Upper lobe of left lung (tissue), 6 donors: ENCODE measurements at places on chromosomes 6 and 20.

DNA sequence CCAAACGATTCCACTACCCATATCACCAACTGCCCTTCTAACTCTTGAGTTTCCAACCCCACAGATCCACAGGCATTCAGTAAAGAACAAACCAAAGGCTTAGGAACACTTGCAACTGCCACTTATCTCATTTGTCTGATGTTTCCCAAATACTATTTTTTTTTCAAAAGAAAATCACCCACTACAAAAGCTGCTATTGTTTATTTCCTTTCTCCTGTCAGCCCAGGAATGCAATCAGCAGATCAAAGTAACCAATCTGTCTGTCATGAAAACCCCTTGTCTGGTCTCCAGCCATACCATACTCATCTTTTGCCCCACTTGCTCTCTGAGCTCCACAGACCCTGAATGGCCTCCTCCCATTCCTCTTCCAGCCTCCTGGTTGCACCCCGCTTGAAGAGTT lies 8.8 kb upstream of the CST8 start:
- DNase-seq = no peak

GRCh38 chr6:30344868-30345671 lies at the start of gene RPP21:
Gene RPP21, plus strand, starts transcription at chr6:30345156. Its CDS starts 16 bp downstream, at chr6:30345172.
- peak; percentile 97 for DNase-seq

DNA sequence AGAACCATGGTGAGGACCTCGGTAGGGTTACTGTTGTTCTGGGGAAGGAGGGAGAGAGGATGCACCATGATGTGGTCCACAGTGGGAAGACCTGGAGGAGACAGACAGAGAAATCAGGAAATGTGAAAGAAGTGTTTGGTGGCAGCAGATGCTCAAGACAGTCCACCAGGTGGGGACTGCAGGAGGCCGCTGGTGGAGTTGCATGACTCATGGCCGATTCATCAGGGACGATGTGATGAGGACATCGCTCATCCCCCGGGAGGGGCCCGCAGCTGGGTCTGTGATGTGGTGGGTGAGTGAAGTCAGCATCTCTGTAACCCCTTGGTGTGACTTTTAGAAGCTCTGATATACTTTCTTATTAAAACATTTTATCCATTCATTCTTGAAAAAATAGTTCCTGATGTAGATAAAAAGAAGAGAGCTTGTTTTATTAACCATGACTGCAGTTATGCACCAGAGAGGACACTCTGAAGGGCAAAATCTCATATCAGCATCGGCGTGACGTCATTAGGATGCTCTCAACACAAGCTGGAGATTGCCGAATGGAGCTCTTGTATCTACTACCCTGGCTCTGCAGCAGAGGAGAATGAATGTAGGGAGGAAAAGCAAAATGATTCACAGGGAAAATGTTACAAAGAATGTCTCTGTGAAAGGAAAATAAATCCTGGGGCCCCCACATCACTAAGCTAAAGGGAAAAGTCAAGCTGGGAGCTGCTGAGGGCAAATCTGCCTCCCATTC lies 71.2 kb downstream of the RAMACL start:
- DNase-seq = no peak

DNA sequence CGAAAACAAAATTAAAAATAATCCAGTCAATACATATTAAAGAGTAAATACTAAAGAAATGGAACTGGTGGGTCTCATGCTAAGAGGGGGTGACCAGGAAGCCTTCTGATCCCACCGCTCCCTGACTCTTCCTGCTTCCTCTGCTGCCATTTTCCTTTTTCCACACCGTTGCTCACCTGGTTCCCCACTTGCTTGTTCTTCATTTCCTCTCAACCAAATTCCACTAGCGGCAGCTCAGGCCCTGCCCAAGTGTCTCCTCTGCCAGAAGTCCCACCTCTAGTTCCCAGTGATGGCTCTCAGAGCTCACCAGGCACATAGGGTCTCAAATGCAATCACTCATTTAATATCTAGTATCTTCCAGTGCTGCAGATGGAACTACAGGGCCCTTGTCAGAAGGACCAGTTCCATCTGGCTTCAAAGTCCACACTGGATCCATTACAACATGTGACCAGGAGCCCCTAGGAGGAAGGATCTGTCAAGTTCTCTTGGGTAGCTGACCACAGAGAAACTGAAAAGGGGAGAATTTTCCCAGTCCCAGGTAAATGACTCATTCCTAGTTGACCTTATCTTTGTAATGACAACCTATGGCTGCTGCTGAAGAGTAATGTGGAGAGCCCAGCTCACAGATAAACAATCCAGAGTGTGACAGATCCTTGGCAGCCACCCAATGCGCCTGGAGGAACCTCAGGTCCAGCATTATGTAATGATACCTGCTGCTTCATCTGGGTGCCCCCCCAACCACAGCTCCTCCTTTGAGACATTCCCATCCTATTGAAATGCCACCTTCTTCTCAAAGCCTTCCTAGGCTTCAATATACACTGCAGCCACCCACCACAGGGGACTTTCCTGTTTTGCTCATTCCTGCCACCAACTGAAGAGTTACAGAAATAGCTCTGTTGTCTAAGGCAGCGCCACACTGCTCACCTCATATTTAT lies 38.2 kb downstream of the ELMO2 start:
- DNase-seq = no peak

DNA sequence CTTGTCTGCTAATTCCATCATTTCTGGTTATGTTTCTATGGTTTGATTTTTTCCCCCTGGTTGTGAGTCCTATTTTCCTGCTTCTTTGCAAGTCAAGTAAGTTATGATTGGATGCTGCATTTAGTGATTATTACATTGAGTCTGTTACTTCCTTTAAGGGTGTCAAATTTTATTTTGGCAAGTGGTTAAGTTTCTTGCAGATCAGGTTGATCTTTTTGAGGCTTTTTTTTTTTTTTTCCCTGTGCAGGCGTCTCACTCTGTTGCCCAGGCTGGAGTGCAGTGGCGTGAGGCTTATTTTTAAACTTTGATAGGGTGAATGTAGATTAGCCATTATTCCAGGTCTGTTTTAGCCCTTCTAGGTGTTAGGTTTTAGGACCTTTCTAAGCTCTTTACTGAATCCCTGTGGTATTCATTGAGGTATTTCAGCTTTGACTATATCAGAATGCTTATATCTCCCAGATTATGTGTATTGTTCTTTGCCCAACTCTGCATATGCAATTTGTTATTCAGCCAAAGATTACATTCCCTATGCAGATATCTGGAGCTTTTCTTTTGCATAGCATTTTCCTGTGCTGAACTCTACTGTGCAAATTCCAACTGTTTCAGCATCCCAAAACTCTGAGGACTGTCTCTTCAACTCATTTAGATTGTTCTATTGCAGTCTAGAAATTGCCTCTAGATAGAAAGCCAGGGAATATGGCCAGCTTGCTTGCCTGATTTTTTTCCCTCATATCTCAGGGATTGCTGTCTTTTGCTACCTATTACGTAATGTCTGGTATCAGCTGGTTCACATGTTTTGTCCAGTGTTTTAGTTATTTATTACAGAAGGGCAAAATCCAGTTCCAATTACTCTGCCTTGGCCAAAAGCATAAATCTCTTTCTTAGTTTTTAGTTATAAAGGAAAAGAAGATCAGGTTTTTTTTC lies 113.3 kb downstream of the AFG1L start:
- no peak for DNase-seq

- DNase-seq = no peak
Measured at GRCh38 chr20:32278199-32278643, 770 bp downstream of the KIF3B start.

GRCh38 chr6:117761610-117762009 lies 86.3 kb downstream of the NUS1 start:
- DNase-seq = no peak

GRCh38 chr6:108350528-108350927 lies 55.7 kb downstream of the AFG1L start:
- DNase-seq = no peak

GRCh38 chr6:29907637-29908340 lies 34.5 kb upstream of the HLA-A start:
- no peak for DNase-seq

DNA sequence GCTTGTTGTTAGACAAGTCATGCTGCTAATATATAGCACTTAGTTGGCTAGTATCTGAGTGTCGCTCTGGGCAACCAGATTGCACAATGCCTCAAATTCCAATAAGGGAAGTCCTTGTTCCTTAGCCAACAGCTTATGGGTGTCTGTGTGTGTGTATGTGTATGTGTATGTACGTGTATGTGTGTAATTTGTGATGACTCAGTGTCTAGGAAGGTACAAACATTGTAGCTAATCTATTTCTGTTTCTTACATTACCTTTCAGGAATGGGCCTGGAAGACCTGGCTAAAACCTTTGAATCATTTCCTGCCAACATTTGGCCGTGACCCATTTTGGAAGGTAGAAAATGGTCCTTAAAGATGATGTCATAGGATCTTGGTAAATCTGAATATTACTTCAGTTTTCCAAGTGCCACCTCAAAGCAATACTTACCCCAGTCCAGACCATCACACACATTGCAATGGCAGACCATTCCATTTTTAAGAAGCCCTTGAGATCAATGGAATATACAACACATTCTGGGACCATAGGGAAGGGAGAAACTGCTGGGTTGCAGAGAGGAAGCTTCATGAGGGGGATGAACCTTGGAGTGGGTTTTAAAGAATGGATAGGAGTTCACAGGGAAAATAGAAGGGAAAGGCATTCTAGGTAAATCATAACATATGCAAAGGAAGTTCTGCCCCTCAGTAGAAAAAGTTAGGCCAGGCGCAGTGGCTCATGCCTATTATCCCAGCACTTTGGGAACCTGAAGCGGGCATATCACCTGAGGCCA lies 25.1 kb downstream of the NEDD9 start:
- no peak for DNase-seq

GRCh38 chr6:6856538-6857523 lies 250.9 kb upstream of the RREB1 start:
- DNase-seq = peak; percentile 93

- no peak for DNase-seq
Measured at GRCh38 chr6:157236040-157236725, 87.1 kb downstream of the TMEM242 start.

- DNase-seq = no peak
Measured at GRCh38 chr20:7411075-7411474, 529.2 kb downstream of the HAO1 start.

- DNase-seq = no peak
Measured at GRCh38 chr6:80454661-80455365, 348.3 kb downstream of the BCKDHB start.

GRCh38 chr6:43667245-43668150 lies 20.1 kb downstream of the MRPS18A start:
- peak; percentile 88 for DNase-seq

GRCh38 chr20:20461551-20461950 lies 93.6 kb downstream of the INSM1 start:
- DNase-seq = no peak

DNA sequence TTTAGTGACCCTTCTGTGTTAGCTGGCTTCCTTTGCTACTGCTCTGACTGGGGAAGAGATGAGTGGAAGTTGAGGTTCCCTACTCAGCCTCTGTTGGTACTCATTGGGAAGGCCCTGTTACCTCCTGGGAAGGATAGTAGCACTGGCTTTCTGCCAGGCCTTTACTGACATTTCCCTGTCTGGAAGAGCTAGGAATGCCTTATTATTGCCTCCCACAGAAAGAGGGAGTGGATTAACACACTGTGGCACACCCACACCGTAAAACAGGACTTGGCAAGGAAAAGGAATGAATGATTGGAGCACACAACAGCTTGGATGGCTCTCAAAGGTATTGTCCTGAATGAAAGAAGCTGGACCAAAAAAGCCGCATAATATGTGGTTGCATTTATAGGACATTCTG lies 12.2 kb downstream of the ZNF831 start:
- no peak for DNase-seq

- DNase-seq = no peak
Measured at GRCh38 chr6:108543175-108543940, 17.4 kb upstream of the FOXO3 start.

DNA sequence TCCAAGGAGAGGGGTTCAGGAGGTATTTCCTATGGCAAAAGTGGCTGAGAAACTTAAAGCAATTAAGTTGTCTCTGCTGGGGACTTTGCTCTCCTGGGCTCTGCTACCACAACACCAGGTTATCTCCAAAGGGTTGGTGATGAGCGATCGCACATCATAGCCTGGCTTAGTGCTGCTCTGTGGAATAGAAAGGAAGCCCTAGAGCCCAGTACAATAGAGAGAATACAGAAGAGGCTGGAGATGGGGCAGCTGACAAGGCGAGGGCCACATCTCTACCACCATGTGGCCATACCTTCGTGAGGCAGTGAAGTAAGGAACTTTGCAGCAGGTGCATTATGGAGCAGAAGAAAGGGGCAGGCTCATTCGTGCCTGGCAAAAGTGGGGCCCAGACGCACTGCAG lies 8.6 kb upstream of the TMC2 start:
- no peak for DNase-seq

- no peak for DNase-seq
Measured at GRCh38 chr6:168979254-168979653, 274.4 kb downstream of the THBS2 start.

- peak; percentile 30 for DNase-seq
Measured at GRCh38 chr6:122248001-122248669, 151.3 kb upstream of the HSF2 start.

DNA sequence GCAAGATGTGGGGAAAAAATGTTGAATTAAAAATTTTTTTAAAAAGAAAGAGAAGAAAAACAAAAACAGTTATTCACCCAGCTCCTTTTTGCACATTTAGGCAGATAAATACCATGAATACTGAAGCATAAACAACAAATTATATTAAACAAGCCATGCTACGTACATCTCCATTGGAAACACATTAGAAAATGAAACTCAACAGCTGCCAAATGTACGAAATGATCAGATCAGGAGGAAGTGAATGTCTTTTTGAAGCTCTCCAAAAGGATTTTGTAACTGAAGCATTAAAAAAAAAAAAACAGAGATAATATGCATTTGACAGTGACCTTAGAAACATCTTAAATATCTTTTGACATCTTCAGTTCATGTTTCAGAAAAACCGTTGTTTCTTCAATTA lies 56.7 kb downstream of the CD83 start:
- no peak for DNase-seq
